ENCODE measurements at places on chromosomes 6 and 20.
A peak's percentile ranks its signal among the peaks of the same experiment; 100 is the strongest.

DNA sequence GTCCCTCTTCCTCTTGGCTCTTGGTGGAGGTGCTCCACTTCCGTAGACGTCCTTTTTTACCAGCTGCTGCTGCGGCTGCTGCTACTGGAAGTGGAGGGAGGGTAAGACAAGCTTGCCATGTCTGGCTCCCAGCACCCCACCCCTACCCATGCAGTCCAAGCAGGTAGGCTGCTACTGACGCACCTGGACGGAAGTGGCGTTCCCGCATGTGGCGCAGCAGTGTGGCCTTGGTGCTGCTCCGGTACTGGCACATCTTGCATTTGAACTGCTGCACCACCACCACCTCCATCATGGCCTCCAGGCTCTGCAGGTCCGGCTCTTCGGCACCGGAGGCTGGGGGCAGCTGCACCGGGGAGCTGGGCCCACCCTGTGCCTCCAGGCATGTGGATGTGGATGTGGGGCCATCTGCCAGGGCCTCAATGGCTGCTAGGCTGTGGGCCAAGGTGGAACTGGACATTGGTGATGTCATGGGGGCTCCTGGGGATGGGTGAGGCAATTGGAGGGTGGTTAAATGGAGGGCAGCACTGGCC, 4.4 kb downstream of the ZNF335 start:
- no peak for DNase-seq

DNA sequence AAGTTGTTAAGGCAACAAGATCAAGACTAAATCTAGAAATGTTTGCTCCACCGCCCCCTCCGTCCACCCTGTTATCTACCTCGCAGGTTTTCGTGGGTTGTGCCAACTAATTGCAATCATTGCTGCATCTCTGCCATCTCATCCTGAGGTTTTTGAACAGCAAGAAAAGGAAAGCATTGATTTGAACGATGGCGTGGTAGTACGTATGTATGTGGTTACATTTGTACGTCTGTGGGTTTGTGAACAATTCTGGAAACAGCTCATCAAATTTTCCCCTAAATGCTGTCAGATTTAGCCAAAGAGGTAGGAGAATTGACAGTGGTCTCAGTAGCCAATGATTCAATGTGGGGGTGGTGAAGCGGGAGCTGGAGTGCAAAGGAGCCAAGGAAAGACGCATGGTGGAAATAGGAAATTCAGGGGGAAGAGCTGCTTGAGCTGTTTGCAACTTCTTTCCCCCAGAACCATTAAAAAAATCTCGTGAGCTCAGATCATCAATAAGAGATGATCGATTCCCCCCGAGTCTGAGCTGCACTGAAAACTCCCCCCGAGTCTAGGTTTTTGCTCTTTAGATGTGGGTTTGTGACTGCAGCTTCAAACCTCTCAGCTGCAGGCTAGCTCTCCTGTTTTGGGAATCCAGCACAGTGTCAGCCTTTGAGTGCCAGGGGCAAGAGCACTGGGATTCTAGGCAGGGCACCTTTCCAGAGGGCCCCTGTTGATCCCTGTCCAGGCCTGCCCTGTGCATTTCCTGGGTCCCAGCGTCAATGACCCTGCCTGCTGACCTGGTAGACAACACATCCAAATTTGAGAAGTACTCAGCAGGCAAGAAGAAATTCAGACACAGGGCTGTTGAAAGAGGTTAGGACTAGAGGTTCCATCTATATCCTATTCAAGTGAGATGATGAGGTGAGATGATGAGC, 72.6 kb upstream of the LY86 start:
- DNase-seq: no peak

DNA sequence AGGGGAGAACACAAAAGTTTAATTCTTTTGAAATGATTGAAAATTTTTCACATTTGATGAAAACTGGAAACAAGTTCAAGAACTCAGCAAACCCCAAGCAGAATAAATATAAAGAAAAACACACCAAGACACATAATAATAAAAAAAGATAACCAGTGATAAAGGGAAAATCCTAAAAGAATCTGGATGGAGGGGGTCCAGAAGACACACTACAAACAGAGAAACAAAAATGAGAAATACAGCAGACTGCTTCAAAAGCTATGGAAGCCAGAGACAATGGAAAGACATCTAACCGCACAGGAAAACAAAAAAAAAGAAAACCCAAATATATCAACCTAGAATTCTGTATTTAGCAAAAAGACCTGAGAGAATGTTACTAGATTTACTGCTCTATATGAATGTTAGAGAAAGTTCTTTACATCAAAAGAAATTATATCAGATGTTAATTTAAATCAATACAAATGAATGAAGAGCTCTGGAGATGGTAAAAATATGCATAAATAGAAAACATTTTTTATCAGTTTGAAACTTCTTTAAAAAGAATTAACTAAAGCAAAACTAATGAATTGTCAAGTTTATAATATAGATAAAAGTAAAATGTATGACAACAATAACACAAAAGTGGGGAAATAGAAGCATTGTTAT, 310.7 kb upstream of the PREP start:
- no peak for DNase-seq

- DNase-seq: no peak
These were observed 19.5 kb upstream of the MAS1 start for GRCh38 chr6:159871241-159871640.

GRCh38 chr20:13009682-13010406, 1.1 kb downstream of the SPTLC3 start:
- no peak for DNase-seq

GRCh38 chr6:156852147-156852857, 75.1 kb downstream of the ARID1B start:
- no peak for DNase-seq

- no peak for DNase-seq
These were observed 31.4 kb downstream of the AFDN start for GRCh38 chr6:167858086-167858591.

GRCh38 chr20:51028616-51029212, 5.8 kb upstream of the KCNG1 start:
- DNase-seq: no peak

DNA sequence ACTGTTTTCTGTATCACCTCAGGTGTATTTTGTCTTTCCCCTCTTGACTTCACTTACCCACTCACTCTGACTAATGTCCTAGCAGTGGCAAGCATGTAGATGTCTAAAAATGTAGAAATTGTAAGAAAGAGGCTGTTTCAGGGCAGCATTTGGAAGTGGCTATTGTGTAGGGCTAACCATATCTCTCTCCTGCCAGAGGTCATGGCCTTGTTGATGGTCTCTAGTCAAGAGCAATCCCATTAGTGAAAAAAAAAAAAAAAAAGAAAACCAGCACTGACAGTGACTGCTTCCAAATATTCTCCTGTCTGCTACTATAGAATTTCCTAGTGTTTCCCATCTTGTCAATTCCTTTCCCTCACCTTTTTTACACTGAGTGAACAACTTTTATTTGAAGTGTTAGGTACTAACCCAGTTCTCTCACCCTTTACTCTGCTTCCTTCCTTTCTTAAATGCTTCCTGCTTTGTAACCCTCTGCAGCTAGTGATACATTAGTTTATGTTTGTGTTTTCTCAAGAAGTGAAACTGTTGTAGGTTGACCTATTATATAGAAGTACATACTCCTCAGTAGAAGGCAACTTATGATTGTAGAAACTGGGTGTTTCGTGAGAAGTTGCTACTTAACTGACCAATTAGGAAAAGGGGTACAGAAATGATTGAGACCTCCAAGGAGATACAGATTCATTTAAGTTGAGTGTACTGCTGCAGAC, 174.1 kb upstream of the PTPRK start:
- no peak for DNase-seq

DNA sequence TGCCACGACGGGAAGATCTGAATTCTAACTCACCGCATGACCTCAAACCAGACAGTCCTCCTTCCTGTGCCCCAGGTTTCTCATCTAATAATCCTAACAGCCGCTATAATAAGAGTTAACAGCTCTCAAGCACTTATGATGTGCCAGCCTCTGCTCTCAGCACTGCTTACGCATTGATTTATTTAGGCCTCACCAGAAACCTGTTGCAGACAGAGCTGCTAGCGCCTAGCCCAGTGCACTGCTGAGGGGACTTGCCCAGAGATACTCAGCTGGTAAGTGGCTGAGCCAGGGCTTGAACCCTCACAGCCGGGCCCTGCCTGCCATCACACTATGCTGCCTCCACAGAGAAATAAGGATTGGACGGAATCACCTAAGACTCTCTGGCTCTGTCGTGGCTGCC, 37.7 kb downstream of the GRM4 start:
- DNase-seq: no peak

DNA sequence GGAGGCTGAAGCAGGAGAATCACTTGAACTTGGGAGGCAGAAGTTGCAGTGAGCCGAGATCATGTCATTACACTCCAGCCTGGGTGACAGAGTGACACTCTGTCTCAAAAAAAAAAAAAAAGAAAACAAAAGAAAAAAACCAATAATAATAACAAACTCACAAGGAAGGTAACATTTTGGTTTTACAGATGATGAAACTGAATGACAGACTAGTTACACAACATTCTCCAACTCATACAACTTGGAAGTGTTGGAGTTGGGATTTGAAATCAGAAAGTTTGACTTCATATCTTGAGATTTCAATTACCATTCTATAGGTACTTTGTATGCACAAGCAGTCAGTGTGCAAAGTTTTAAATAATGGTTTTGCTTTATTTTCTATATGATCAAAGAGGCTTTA, 10.2 kb downstream of the TPD52L1 start:
- DNase-seq: no peak

- peak; percentile 67 for DNase-seq
These were observed 180.6 kb upstream of the CCN2 start for GRCh38 chr6:132131758-132132157.

DNA sequence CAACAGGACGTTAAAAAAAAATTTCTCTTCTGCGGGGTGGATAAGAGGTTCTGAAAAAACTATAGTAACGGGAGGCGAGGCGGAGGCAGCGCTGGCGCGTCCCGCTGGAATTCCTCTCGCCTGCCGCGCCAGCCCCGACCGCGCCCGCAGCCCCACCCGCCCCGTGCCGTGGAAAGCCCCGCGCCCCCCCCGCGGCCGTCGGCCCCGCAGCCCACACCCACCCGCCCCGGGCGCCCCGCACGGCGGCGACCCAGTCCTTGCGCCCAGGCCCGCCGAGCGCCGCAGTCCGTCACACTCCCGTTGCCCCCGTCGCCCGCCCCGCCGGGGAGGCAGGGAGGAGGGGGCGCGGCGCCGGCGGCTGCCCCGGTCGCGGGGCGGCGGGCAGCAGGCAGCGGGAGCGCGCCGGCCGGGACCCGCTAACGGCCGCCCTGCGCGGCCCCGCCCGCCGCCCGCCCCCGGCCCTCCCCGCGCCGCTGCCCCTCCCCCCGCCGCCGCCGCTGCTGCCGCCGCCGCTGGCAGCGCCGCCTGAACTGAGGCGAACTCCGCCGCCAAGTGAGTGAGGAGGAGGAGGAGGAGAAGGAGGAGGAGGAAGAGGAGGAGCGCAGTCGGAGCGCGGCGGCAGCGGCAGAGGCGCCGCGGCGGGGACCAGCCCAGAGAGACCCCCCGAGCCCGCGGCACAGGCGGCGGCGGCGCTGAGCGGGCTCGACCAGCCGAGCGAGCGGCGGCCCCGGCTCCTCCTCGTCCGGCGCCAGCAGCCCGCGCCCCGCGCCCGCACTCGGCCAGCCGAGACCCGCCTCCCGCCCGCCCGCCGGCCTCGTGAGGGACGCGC, at the start of gene QKI:
QKI (plus strand) TSS at position 602 of the 829 bp plus-strand sequence. CDS start 476 bp downstream, outside the sequence.
- DNase-seq: no peak

GRCh38 chr20:45087097-45087790, 13.7 kb downstream of the KCNS1 start:
- no peak for DNase-seq

- DNase-seq: peak; percentile 48
These were observed 100.1 kb upstream of the AGPAT4 start for GRCh38 chr6:161373905-161374451.

DNA sequence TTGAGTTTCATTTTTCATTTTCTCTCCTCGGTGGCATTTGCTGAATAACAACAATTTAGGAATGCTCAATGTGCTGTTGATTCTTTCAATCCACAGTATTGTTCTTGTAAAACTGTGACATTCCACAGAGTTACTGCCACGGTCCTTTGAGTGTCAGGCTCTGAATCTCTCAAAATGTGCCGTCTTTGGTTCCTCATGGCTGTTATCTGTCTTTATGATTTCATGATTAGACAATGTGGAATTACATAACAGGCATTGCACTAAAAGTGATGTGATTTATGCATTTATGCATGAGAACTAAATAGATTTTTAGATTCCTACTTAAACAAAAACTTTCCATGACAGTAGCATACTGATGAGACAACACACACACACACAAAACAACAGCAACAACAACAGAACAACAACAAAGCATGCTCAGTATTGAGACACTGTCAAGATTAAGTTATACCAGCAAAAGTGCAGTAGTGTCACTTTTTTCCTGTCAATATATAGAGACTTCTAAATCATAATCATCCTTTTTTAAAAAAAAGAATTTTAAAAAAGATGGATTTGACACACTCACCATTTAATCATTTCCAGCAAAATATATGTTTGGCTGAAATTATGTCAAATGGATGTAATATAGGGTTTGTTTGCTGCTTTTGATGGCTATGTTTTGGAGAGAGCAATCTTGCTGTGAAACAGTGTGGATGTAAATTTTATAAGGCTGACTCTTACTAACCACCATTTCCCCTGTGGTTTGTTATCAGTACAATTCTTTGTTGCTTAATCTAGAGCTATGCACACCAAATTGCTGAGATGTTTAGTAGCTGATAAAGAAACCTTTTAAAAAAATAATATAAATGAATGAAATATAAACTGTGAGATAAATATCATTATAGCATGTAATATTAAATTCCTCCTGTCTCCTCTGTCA, 88.1 kb downstream of the SNAP25 start:
- peak; percentile 83 for DNase-seq

- DNase-seq: peak; percentile 76
These were observed 23.9 kb upstream of the TOP1 start for GRCh38 chr20:41004531-41005360.

- DNase-seq: no peak
These were observed 11.6 kb downstream of the GPR31 start for GRCh38 chr6:167146135-167146534.

- no peak for DNase-seq
These were observed 109.0 kb downstream of the ZFP64 start for GRCh38 chr20:52082612-52083011.

- DNase-seq: no peak
These were observed 10.1 kb downstream of the MAP7 start for GRCh38 chr6:136539967-136540652.

GRCh38 chr6:18028332-18028731, 40.9 kb upstream of the KIF13A start:
- no peak for DNase-seq

DNA sequence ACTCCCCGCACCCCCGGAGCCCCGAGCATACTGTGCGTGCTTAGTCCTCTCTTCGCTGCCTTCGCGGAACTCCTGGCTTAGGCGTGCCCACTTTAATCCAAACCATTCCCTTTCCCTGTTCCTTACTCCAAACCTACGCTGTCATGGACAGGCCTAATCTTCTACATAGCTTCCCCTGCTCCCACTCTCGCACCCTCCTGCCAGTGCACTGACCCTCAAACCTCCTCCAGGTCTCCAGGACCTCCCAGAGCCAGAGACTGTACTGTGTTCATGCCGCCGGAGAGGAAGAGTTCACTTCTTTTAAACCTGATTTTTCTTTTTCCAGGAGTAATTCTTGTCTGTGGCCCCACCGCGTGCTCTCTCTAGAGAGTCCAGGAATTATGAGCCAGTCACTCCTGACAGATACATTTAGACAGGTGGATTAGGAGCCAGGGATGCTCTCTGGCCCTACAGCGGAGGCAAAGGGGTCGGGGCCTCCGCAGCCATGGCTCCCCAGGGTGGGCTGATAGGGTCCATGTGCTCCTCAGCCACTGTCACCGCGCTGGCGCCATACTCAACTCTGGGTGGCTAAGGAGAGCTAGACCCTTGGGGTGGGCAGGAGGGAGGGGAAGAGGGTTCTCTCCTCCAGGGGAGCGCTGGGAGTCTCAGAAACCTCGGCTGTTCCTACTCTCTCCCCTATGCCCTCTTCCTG, 1.6 kb upstream of the PAX1 start:
- DNase-seq: no peak
